Stimulated activated CD8-positive, alpha-beta memory T cell treated with anti-CD3 and anti-CD28 coated beads, Interleukin-15, amount 100 ng/mL, for 4 hours (primary cell): ENCODE measurements at places on chromosomes 3 and 15.

DNA sequence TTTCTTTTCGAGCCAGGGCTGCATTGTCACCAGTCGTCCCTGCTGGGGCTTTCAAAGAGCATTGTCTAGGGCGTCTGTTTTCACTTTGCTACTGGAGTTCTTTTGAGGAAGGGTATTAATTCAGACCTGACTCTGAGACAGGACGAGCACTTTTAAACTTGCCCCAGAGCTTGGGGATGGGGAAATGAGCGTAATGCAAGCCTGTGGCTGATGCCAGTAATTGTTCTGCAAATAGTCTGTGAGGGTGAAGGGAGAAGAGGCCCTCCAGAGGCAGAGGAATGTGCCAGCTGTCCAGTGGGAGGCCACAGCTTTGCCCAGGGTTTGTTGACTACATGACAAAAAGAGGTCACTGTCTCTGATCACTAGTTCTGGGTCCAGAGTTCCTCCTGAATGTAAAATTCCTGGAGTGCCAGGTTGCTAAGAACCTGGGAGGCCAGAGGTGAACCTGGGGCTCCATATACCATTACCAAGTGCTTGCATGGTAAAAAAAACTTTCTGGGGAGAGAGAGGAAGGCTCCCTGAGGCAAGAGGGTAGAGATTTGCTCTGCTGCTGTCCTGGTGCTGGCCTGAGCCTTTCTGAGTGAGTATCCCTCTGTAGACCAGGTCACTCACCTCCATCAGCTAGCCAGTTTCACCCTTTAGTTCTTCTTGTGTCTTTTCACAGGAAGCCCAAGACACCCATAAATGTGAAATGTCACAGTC is 14.8 kb downstream of the EEFSEC start:
- no peak for DNase-seq

DNA sequence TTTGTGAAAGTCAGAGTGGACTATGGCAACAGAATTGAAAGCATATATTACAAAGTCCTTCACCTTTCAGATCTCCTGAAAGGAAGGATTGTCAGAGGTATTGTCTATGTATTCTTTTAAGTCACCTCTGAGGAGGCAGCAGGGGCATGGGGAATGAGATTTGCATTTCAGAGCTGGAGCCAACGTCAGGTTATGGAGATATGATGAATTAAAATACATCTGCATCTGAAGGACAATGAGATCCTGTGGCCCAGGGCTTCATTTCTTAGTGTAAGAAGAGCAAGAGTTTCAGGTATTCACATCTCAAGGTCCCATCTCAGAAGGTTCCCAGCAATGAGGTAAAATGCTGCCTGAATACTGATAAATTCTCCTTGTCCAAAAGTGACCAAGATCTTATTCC is 695.8 kb downstream of the TUSC7 start:
- no peak for DNase-seq

GRCh38 chr3:53498806-53499641 is 4.6 kb downstream of the CACNA1D start:
- no peak for DNase-seq

GRCh38 chr3:69647511-69648110 is 91.7 kb upstream of the MITF start:
- DNase-seq: no peak

DNA sequence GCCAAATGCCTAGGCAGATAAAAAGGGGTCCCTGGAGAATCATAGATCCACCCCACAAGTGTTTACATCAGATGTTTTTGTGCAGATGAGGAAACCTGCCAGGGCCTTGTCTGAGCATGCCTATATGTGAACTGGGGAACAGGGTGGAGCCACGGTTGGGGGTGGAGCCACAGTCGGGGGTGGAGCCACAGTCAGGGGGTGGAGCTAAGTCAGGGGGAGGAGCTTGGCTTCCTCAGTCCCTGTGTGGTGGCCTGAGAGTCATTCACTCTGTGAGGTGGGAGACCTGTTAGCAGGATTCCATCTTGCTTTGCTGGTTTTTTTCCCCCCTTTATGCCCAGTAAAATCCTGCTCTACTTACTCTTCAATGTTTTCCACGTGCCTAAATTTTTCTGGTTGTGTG is 57.8 kb upstream of the TGFBR2 start:
- no peak for DNase-seq

- no peak for DNase-seq
Measured at GRCh38 chr15:62173215-62173614, 8.1 kb upstream of the C2CD4B start.
